ENCODE measurements at places on chromosomes 1 and 21.
A peak's percentile ranks its signal among the peaks of the same experiment; 100 is the strongest.

DNA sequence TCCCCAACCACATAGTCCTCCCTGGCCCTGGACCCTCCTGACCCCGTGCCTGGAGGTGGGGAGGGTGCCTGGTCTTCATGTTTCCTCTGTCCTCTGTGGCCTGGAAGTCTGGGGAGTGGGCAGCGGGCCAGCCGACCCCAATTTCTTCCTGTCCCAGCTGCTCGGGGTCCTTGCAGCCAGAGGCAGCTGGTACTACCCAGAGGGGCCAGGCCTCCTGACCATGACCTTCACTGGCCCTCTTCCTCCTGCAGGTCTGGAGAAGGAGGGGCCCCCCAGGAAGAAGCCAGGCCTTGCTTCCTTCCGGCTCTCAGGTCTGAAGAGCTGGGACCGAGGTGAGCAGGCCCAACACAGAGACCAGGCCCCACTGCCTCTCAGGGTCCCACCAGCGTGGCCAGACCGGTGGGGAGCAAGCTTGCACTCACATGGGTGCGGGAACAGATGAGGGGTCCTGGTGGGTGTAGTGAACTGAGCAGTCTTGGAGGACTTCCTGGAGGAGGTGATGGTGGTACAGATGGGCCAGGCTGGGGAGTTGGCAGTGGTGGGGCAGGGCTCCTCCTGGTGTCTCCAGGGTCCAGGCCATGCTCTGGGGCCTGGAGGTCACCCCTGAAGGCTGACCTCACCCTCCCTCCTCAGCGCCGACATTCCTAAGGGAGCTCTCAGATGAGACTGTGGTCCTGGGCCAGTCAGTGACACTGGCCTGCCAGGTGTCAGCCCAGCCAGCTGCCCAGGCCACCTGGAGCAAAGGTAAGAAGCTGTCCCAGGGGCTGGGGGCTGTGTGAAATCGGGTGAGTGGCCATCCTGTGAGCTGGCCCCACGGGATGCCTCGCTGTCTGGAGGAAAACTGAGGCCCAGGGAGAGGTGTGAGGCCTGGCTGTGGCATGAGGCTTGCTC, 32.7 kb downstream of the TRIM11 start:
- no peak for DNase-seq

GRCh38 chr1:19029191-19030085, 73.0 kb upstream of the IFFO2 start:
- DNase-seq = no peak

- DNase-seq = no peak
These were observed at the start of gene WNT2B for GRCh38 chr1:112508278-112509004. TSS of gene WNT2B (plus strand) at chr1:112508965. CDS start at chr1:112509263, 298 bp downstream.

DNA sequence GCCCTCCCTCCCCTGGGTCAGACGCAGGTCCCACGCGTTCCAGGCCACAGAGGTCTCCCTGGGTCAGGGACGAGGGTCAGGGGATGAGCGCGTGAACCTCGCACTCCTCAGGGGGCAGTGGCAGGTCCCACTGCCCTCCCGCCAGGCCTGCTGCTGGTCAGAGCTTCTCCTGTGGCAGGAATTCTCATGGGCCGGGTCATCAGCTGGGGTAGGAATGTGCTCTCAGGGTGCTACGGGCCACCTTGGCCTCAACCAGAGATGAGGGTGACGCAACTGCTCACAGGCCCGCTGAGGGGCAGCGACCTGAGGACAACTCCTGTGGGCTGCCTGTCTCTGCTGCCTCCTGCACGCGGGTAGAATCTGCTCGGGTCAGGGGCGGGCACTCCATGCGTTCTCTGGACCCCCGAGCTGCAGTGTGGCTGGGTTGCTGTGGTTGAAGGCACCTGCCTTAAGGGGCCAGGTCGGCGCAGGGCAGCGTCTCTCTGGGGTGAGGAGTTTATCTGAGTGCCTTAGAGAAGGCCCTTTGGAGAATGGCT, 128.8 kb downstream of the PRDM16 start:
- no peak for DNase-seq

DNA sequence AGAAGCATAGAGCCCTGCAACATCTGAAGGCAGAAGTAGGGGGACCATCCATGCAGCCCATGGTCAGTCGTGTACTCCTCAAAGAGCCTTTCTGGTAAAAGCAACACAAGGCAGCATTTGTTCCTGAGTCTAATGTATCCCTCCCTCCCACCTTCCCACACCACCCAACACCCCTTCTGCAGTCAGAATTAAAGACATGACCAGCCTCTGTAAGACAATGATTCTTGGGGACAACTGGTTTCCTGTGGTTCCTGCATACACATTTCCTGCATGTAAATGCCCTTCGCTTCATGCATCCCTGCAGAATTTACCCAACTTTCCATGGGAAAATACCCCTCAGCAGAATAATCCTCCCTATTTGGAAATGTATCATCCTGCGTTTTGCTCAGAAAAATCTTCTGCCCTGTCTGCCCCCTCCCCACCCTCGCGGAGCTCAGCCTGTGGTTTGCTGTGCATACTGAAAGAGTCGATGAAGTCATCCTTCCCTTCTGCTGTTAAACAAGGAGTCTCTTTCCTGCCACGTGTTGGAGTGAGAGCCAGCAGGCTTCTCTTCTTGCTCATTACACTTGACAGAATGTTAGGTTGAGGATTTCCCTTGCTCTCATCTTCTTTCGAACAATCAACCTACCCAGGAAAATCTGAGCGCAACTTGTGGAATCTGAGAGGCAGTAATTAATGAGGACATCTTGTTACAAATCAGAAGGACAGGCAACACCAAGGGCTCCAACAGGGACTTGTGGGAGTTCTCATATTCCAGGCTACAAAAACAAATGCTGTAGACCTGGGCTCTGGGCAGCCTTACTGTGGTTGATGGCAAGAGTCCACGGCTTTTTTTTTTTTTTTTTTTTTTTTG, 4.7 kb downstream of the TNN start:
- DNase-seq = peak; percentile 20
